ENCODE measurements at places on chromosomes 5 and 9. TPM values are rescaled to one million over a fixed set of nuclear protein-coding genes. Genes with fewer than 3 reads are reported as not detected.

The CARD6 gene
- 5.9 TPM for total RNA-seq

The CNTNAP3 gene
- total RNA-seq: 0.22 TPM

DNA sequence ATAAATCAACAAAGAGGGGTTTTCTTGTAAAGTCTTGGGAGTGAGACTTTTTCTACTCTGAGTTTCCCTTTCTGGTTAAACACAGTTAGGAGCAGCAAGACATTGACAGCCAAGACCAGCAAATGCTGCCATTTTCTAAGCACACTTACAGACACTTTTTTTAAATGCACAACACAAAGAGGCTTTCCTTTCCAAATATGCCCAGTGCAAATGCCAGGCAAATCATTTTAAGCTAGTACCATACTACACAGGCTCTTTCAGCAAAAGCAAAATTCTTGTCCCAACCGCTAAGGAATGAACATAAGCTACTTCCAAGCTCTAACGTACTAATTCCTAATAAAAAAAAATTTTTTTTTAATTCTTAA lies 68.2 kb downstream of the DENND1A start:
- H3K4me3 ChIP-seq: no peak overlapping the region
- no peaks in the 10 kb centered on the region for H3K36me3 ChIP-seq
- no peaks in the 10 kb centered on the region for H3K4me1 ChIP-seq
- no peak overlapping the region for H3K27ac ChIP-seq

- H3K27me3 ChIP-seq: no peaks in the 10 kb centered on the region
- H3K36me3 ChIP-seq: no peaks in the 10 kb centered on the region
- no peak for DNase-seq
- no peaks in the 10 kb centered on the region for H3K4me1 ChIP-seq
- no peak overlapping the region for H3K27ac ChIP-seq
- no peak overlapping the region for H3K4me3 ChIP-seq
Observed at GRCh38 chr9:16170119-16170518, 617.3 kb downstream of the CCDC171 start.

GRCh38 chr5:1316588-1317340 lies 21.9 kb upstream of the TERT start:
- H3K4me1 ChIP-seq: peaks cover 13% of the 10 kb centered on the region
- DNase-seq: no peak
- peaks cover 28% of the 10 kb centered on the region for H3K27me3 ChIP-seq
- H3K4me3 ChIP-seq: no peak overlapping the region
